ENCODE measurements at places on chromosomes 6 and 20. TPM values are rescaled to one million over a fixed set of nuclear protein-coding genes. Genes with fewer than 3 reads are reported as not detected.

The ERVFRD-1 gene
- 2.5 TPM for total RNA-seq

DNA sequence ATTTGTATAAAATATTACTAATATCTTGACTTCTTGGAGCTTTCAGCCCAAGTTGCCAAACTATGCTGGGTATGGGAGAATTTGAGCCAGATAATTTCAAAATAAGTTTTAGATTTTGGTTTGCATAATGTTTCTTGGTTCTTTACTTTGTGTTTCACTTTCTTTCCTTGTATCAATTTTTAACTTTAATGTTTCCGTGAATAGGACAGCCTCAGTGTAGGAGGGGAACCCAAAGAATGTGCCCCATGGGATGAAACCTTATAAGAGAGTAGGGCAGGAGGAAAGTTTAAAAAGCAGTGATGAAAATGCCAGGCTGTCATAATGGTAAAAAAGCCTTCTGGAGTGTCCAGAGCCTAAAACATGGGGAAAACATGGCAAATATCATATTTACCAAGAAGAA, 252.4 kb upstream of the IRAK1BP1 start:
- no peak for DNase-seq

The PHACTR1 gene
- 17.0 TPM for total RNA-seq

The PBOV1 gene
- total RNA-seq = not detected

DNA sequence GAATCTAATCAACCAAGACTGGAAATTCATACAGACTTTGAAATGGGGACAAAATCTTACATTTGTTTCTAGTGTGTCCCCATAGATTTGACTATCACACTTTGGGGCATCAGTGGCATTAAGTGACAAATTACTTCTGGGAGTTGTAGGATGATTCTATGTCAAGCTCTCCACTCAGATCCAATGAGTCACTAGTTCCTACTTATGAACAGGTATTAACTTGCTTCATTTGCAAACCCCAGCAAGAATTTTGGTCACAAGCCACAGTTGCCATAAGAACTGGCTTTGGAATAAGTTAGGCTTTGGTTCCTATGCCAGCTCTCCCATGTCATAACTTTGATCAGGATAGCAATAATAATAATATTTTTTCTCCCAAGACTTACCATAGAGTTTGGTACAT, 77.6 kb upstream of the PTPRK start:
- DNase-seq = no peak

DNA sequence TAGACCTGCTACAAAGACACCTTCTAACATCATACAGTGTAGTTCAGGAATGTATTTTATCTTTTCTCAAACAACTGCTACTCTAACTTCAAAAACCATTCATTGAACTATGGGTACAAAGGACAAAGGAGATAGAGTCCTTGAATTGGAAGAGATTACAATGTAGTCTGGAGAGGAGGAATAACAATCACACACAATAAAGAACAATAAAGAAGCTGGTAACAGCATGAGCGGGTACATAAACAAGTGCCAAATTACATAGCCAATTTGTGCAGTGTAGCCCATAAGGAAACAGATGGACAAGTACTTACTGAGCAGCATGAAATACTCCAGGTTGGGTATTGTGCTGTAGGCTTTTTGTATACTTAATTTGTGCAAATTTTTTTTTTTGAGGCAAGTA, 44.3 kb downstream of the OSTM1 start:
- DNase-seq = no peak

All from glomerular endothelial cell (primary cell).